ENCODE measurements at places on chromosomes 6 and 20. TPM values are rescaled to one million over a fixed set of nuclear protein-coding genes. Genes with fewer than 3 reads are reported as not detected.
A peak's percentile ranks its signal among the peaks of the same experiment; 100 is the strongest.

DNA sequence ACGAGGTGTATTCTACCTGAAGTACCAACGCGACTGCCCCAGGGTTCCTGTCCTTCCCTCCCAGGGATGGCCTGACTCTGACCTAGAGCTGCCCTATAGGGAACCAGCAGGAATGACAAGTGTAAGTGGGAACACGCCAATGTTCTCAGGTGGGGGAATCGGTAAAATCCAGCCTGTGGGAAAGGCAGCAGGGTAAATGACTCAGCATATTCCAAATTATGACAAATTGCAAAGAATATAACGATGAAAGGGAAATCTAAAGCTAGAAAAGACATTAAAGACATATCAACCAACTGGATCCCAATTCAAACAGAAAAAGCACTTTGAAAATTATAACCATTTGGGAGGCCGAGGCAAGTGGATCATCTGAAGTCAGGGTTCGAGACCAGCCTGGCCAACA lies 41.8 kb downstream of the KIF16B start:
- no peak for DNase-seq

DNA sequence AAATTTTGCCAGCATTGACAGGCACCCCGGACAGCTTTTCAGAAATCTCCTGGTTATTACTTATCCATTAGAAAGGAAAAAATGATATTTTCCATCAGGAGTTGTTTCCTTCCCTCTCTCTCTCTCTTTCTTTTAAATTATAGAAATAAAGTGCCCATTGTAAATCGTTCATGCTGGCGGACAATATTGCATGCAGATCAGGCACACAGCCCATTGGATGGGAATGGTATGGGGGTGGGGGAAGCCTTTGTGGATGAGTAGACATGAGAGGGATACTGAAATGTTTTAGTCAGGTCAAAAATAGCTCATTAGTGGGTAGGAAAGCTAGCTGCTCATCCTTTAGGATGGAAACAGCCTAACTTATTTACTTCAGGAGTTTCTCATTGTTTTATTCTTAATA lies 764.9 kb upstream of the MMS22L start:
- no peak for DNase-seq

- DNase-seq, result no peak
These were observed 94.1 kb upstream of the RNF24 start for GRCh38 chr20:4109307-4109940.

DNA sequence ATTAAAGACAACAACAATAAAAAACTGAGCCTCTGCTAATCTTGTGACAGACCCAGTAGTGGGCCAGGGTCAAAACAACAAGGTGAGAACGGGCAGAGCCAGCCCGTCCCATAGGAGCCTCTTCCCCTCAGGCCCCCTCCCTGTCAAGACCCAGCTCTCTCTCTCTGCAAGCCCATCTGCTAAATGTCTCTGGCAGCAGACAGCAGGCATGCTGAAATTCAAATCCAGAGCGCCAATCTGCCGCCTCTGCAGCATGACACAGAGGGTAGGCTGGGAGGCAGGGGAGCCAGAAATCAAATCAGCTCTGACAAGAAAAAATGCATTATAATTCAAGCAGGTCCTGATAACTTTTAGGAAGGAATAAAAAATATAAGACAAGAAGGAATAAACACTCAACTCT lies 26.3 kb downstream of the METTL24 start:
- DNase-seq, result peak; percentile 78

DNA sequence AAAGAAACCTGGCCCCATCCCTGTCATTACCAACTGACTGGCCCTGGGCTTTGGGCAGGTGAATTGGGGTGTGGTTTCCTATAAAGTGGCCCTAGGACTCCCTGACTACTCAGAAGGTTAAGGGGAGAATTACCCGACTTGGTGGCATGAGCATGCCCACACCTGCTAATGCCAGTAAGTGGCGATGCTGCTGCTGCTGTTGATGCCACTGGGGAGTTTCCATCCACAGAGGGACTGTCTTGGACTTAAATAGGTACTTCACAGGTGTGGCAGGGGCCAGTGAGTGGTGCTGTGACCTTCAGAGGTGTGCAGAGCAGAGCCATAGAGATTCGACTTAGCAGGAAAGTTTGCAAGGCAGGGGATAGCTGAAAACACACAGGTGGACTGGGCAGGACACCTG lies 32.6 kb upstream of the MDFI start:
- no peak for DNase-seq

GRCh38 chr6:125228981-125229479 lies 72.7 kb downstream of the HDDC2 start:
- no peak for DNase-seq

- no peak for DNase-seq
These were observed 107.5 kb downstream of the LRFN2 start for GRCh38 chr6:40479706-40480105.

The FOXS1 gene
- not detected for total RNA-seq

The AIF1 gene
- total RNA-seq, result not detected

GRCh38 chr6:168047841-168048723 lies 30.9 kb downstream of the FRMD1 start:
- no peak for DNase-seq

DNA sequence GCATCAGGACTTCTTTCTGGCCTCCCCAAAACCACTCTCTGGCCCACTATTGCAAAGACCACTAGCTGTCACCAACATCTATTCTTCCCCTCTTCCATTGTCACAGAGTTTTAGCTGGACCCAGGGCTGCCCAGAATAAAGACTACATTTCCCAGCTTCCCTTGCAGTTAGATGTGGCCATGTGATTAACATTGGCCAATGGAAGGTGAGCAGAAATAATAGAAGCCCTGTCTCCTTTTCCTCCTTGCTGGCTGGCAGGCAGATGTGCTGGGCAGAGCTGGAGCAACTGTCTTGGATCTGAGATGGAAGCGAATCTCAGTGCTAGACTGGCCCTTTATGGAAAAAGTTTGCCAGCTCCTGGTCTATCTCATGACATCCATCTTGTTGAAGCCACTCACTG lies 97.0 kb downstream of the KCNB1 start:
- no peak for DNase-seq

The RUNX2 gene
- not detected for total RNA-seq

DNA sequence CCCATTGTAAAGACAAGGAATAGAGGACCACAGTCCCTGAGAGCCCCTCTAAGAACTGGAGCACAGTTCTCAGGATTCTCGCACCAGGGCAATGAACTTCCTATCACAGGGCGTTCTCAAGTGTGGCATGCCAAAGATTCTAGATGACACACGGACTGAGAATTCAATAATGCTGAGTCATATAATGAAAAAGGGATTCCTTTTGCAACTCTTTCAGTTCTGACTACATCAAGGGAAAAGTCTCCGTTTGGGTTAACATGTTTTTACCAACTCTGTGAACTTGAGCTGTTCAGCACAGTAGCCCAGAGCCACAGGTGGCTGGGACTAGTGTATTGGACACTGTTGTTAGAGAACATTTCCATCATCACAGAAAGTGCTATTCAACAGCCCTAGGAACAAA lies 3.4 kb downstream of the MED20 start:
- no peak for DNase-seq

DNA sequence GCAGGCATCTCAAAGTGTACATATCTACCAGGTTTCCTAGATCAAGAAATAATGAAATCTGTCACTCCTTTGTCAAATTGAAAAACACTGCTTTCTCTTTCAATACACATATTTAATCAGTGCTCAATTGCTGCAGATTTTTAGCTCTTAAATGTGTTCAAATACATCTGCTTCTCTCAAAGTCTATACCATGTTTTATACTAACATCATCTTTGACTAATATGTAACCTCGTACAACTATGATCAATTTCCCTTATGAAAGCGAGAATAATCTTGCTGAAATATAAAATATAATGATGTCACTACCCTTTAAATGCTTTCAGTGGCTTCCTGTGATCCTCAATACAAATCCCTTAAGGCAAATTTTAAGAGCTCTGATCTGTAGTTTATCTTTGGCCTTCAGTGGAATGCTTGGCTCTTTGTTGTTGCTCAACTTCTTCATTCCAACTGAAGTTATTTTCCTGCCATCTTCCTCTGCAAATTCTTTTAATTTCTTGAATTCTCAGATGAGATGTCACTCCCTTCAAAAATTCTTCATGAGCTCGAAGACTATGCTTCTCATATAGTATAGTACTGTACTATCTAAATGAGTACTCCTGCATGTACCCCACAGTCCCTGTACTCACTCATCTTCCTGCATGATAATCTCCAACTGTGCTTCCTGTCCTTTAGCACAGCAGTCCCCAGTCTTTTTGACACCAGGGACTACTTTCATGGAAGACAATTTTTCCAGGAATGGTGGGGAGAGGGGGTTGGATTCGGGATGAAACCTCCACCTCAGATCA lies 545.1 kb upstream of the GJE1 start:
- DNase-seq, result no peak

The BMP5 gene
- 1.1 TPM for total RNA-seq

DNA sequence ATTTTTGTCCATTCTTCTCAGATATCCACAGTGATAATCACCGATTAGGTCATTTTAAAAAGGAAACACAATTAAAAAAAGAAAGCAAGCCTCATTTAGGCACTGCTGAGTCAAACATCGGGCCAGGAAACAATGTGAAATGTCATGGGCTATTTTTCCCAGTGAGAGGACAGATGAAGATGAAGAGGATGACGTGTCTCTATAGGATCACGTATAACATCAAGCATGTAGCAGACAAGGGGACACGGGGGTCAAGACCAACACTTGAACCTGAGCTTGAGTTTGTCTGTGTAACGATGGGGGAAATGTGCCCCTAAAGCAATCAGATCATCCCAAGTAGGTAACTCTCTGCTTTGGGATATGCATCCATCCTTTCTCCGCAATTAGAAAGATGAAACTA lies 553.2 kb downstream of the CD83 start:
- no peak for DNase-seq

The C20orf204 gene
- total RNA-seq, result 3.9 TPM

The TGM3 gene
- total RNA-seq, result not detected

GRCh38 chr6:145531032-145531431 lies 204.3 kb downstream of the EPM2A start:
- DNase-seq, result no peak

DNA sequence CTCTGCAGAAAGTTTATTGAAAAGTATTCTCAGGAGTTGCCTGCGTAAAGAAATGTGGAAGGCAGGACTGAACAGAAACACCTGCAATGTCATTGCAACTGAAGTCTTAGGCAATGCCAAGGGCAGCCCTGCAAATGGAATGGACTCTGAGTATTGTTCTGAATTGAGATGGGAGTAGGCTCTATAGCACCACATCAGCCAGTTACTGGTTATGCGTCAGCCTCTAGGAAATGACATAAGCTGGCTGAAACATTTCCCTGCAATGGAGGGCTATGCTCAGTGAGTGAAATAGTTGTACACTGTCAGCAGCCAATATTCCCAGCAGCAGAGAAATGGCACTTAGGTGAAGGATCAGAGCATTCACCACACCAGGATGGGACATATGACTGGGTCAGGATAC lies 13.8 kb upstream of the GJE1 start:
- no peak for DNase-seq

GRCh38 chr6:53608396-53608795 lies 57.2 kb downstream of the KLHL31 start:
- no peak for DNase-seq

DNA sequence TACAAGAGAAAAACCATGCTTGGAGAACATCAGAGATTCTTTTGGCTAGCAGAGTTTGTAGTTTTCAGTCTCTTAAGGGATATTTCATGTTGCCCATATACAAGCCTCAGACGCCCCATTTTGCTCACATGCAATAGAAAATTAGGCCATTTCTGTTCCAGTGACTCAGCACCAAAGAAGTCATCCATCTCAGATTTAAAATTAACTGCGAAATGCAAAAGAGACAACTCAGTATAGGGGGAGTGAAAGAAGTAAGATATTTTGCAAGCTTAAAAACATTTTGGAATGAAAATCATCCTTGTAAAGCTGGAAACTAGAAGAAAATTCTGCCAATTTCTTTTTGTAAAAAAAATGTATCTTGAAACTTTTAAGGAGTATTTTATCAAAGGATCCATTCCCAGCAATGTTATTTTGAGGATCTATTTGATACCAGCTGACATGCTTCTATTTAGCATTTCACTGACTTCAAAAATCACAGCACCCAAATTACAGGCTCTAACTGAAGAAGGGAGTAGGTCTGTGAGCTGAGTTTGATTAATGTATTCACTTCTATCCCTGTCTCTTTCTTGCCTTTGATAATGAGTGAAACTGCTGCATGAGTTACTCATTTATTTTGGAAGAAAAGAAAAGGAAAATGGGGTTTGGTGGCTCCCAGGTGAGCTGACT lies 223.7 kb upstream of the SULF2 start:
- DNase-seq, result no peak

DNA sequence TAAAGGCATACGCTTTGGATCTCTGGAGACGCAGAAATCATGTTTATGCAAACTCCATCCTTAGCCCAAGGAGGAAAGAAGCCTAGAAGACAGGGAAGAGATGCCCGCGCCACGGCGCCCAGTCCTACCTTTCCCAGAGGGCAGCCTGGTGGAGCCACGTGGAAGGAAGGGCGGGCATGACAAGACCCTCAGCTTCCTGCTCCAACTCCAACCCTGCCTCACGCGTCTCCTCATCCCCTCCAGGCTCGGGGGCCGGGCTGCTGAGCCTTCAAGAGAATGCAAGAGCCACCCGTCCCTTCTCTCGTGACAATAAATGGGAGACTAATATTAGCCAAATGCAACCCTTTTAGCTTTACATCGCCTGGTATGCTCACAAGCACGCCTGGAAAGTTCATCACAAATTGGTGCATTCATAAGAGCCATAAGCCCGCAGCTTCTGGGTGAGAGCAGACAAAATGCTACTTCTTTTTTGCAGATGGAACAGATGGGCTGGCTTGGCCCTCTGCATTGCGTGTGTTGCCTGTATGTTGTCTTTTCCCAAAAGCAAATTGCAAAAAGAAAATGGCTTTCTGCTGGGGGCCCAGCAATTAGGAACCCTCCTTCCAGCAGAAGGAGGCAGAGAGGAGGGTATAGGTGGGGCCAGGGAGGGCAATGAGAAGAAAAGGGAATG lies 8.2 kb upstream of the NTSR1 start:
- DNase-seq, result no peak

DNA sequence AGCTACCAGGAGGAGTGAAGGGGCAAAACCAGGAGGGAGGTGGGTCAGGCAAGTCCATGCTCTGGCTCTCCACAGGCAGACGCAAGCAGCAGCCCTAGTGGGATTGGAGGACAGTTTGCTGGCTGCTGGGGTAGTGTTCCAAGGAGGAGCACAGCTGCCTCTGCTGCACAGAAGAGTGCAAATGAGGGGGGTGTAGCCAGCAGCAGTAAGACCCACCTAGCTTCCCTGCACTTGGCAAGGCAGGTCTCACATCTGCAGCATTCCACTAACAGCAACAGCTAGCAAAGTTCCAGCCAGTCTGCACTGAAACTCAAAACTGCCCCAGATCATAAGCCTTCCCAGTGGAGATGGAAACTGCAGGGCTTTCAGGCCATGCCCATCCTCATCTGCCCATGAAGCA lies 405.0 kb downstream of the UTRN start:
- DNase-seq, result no peak

The LPA gene
- 1.9 TPM for total RNA-seq

The SLC24A3 gene
- total RNA-seq, result 9.7 TPM

- no peak for DNase-seq
These were observed 23.6 kb downstream of the BNIP5 start for GRCh38 chr6:36312854-36313648.

- DNase-seq, result no peak
These were observed 2.1 kb downstream of the BPIFB4 start for GRCh38 chr20:33081411-33082154.

All from glutamatergic neuron (in vitro differentiated cells).